T-helper 2 cell (primary cell): ENCODE measurements at places on chromosomes 12 and 14.

DNA sequence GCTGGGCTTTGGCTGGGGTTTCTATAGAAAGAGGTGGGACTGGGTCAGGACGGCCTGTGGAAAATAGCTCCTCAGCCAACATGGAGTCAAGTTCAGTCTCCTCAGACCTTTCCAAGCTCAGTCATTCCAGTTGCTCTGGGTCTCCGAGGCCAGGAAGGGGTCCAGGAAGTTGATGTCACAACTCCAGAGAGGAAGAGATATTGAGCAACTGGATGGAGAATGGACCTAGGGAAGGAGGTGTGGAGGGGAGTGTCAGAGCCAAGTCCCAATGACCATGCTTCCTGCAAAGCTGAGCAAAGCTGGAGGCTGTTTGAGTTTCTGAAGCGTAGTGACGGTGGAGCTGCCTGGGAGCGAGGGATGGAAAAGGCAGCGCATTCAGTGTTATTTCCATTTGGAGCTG lies 86.1 kb downstream of the SLC24A4 start:
- no peak for DNase-seq

DNA sequence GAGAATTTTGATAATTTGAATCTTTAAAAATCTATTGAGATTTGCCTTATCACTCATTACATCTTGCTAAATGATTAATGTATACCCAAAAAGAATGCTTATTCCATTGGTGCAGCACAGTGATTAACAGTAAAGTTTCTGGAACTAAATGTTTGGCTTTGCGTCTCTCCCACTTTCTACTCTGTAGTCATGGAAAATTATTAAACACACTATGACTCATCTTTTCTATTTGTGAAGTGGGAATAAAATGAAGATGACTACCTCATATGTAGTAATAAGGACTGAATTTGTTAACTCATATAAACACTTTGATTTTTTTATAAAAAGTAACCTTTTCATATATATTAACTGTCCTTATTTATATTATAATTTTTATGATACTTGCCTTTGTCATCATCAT lies 118.1 kb downstream of the RERGL start:
- DNase-seq = no peak

DNA sequence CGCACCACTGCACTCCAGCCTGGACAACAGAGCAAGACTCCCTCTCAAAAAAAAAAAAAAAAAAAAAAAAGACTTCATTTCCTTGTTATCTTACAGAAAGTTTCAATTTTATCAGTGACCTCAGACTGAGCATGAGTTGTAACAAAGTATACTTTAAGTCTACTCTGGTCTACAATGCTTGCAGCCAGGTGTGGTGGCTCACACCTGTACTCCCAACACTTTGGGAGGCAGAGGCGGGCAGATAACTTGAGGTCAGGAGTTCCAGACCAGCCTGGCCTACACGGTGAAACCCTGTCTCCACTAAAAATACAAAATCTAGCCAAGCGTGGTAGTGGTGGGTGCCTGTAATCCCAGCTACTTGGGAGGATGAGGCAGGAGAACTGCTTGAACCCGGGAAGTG lies 18.0 kb downstream of the HNRNPC start:
- no peak for DNase-seq

- DNase-seq = no peak
Measured at GRCh38 chr14:102982852-102983470, 60.5 kb downstream of the AMN start.

DNA sequence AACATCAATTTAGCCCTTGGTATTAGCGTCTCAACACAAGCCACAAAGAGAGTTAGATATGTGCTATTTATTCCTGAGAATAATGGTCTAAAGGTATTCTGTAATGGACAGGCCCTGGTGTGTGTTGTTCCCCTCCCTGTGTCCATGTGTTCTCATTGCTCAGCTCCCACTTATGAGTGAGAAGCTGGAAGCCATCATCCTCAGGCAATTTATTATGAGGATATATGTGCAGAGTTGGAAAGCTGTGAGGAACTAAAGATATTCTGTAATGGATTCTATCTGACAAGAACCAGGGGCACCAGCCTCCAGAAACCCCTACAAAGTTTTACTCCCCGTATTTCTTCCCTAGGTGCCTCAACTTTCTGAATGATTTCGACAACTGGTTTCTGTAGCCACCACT lies 210.8 kb downstream of the GRIN2B start:
- DNase-seq = no peak

DNA sequence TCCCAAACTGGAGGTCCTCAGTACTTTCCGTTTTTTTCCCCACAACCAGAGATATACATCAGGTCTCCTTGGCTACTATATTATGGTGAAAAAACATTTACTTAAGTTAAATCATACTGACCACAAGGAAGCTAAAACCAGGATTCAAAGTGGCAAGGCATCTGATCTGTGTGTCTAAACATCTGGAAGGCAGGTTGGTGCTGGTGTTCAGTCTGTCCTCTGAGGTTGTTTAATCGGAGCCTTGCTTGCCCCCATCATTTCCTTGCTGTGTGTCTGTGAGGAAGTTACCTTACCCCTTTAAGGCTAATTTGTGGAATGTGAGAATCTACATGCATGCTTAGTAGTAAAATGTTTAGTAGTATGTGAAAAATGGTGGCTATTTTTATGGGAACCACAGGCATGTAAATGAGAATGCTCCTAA lies 75.6 kb downstream of the GALNT4 start:
- DNase-seq = no peak

DNA sequence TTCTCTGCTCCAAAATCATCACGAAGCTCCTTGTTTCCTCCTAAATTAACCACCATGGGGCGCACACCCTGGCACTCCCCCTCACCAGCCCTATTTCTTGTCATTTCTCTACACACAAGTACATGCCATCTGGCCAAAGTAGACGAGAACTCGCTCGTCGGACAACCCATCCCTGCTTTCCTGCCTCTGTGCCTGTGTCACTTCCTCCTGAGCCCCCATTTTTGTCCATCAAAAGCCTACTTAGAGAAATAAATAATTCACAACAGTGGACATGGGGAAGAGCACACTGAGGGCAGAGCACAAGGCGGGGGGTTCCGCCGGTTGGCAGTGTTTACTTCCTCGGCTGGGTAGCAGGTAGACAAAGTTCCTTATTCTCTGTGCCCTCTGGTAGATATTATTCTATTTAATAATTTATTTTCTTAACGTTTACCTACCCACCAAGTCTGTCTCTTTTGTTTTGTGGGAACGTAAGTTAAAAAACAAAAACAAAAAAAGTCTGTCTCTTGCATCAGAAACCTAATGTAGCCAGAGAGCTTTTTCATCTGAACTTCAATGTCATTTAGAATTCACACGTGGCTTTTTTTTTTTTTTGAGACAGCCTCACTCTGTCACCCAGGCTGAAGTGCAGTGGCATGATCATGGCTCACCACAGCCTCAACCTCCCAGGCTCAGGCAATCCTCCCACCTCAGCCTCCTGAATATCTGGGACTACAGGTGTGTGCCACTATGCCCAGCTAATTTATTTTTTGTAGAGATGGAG lies 6.0 kb downstream of the VPS37B start:
- DNase-seq = no peak

DNA sequence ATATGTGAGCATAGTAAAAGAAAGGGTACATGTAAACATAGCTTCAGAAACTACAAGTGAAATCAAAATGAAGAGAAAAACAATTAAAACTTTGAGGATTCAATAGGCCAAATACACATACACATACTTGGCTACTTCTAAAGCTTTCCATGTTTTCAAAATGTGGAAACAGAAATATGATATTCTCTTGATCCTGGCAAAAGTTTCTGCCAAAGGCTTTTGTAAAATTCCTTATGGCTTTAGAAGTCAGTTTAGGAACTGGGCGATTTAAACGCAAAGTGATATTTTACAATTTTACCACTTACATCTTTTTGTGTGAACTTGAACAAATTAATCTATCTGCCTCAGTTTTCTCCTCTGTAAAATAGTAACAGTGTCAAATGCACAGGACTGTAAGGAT lies 756.4 kb downstream of the C12orf50 start:
- no peak for DNase-seq

GRCh38 chr14:52558688-52559087 lies 6.1 kb downstream of the GPR137C start:
- no peak for DNase-seq

GRCh38 chr12:25716842-25717241 lies 163.8 kb upstream of the LMNTD1 start:
- DNase-seq = no peak

GRCh38 chr12:70045036-70045435 lies 198.2 kb upstream of the CNOT2 start:
- no peak for DNase-seq

GRCh38 chr12:1946296-1946695 lies 27.8 kb upstream of the CACNA2D4 start:
- DNase-seq = no peak

DNA sequence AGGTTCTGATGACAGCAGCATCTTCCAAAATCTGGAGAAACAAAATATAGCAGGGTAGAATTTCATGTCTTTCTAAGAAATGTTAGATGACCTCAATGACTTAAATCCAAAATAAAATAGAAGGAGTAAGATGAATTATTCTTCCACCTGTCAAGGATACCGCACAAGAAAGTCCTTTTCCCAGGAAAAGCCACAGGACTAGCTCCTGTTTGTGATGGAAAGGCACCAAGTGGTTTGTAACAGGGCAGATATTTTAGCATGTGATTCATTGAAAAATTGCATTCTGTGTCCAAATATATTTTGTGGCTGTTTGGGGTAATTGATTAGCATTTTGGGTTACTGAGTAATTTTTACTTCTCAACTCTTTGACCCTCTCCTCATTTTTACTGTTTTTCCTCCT lies 2.7 kb downstream of the CD163L1 start:
- no peak for DNase-seq

DNA sequence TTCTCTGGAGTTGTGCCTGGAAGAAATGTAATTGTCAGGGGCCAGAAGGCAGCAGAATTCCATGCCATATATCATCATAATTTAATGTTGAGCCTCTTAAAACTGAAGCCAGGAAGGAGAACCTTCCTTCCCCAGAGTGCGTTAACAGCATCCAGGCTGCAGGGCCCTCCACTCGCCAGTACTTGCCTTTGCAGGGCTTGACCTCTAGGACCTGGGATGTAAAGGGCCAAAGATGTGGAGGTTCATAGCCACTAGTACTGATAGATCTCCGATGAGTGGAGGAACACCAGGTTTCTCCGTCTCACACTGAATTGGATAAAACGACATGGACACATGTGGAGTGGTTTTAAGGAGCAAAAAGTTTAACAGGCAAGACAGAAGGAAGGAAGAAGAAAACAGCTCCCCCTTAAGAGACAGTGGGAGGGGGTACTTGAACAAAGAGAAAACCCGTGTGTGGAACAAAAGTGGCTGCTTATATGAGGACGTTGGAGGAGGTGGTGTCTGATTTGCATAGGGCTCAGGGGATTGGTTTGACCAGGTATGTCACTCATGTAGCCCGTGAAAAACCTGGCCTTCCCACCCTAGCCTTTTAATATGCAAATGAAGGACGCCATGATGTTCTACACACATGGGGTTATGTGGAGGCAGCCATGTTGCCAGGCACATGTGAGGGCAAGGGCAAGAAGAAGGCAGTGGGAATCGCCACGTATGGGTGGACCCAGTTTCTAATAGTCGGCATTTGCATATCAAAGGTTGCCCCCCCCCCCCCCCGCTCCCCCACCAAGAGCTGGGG lies 38.8 kb upstream of the WSCD2 start:
- DNase-seq = no peak

DNA sequence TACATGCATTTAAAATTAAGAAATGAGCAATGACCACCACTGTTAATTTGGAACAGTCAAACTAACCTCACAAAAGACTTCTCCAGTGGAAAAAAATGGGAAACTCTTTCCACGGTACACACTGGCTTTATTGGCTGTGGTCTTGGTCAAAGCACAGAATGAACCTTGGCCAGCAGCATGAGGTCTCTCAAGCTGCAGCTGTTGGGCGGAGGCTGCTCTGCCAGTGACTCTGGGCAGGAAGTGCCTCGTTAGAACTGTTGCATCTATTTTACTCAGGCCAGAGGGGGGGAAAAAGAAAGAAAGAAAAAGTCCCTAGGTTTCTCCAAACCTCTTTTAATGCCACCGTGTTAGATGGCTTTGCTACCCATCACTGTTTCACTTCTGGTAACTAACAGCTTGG lies 279.8 kb upstream of the DIO2 start:
- DNase-seq = no peak

GRCh38 chr12:124035163-124035562 lies 62.1 kb downstream of the ZNF664 start:
- no peak for DNase-seq

- no peak for DNase-seq
Measured at GRCh38 chr12:52156311-52156710, 35.5 kb downstream of the KRT80 start.

GRCh38 chr14:64773577-64773976 lies 69.4 kb downstream of the PLEKHG3 start:
- DNase-seq = no peak

GRCh38 chr14:77217551-77217950 lies 36.0 kb downstream of the TMEM63C start:
- DNase-seq = no peak

GRCh38 chr12:34345801-34346200 lies 323.5 kb downstream of the ALG10 start:
- DNase-seq = no peak

DNA sequence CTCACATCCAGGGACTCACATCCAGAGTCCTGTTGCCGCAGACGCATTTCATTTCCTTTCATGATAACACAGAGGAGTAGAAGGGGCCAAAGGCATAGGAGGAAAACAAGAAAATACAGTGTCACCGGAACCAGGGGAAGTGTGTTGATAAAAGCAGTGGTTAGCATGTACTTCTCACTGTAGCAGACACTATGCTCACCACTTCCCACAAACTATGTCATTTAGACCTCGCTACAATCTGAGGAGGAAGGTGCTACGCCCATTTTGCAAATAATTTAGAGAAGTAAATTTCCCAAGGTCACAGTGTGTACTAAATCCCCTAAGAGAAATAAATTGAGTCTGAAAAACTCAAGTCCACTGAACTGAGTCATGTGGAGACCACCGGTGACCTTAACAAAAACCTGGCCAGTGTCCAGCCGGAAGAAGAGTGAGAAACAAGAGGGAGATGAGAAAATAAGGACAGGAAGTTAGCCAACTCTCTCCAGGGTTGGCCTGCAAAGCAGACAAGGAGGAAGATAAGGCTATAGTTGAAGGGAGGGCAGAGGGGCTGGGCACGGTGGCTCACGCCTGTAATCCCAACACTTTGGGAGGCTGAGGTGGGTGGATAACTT lies 25.8 kb upstream of the TMCC3 start:
- DNase-seq = peak; percentile 81

- DNase-seq = no peak
Measured at GRCh38 chr12:68037616-68038255, 48.5 kb downstream of the IFNG-AS1 start.

GRCh38 chr12:116318576-116319232 lies 41.2 kb upstream of the MED13L start:
- no peak for DNase-seq

GRCh38 chr12:58298803-58299202 lies 357.4 kb downstream of the ATP23 start:
- DNase-seq = no peak

GRCh38 chr12:88889326-88890110 lies 309.2 kb upstream of the KITLG start:
- DNase-seq = no peak

- DNase-seq = no peak
Measured at GRCh38 chr14:56463271-56463890, 116.2 kb upstream of the TMEM260 start.
